HT-29 (cell line): ENCODE measurements at places on chromosomes 5 and 9.

DNA sequence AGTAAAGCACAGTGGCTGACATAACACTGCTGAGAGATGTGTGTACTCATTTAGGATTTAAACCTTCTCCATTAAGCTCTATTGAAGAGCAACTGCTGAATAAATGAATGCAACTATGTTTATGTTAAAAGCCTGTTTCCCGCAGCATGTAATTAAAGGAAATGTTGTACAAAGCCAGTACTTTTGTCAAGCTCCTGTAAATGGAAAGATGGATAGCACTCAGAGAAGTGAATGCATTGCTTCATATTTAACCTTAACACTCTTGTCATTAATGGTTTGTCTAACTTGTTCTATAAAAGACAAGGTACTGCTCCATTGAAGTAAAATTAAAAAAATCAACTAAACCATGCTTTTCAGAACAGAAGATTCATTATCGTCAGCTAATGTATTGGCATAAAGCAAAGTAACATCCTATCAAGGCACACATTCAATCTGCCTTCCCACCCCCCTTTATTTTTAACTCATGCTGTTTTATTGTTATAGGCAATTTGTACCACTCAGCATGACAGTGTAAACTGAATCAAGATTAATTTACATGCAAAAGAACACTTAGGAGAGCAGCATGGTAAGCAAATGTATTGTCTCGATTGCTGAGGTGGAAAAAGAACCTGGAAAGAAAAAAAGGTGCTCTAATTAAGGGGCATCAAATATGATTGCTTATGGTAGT is 240.9 kb upstream of the TBCA start:
- DNase-seq: no peak

DNA sequence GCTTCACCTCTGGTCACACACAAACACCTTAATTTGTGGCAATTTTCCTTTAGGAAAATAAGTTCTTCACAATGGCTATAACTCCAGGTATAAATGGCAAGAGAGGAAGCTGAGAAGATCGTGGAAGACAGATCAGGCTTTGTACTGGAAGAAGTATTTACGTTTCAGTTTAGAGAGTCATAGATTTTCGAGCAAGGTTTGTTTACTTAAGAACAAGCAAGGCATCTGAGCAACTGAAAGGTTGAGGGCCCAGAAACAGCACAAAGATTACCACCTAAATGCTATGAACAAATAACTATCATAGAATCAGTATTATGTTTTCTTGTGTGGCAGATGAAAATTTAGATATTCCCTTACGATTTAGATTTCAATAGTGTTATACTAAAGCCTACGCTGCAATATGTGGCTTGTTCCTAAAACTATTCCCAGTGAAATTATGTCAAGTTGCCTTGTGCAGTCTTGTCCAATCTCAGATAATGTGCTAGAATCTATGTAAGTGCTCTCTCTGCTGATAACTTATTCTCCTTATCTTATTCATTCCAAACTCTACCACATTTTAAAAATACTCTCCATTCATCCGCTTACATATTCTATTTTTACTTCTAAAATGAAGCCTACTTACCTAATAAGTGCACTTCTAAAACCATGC is 6.7 kb downstream of the SLCO4C1 start:
- DNase-seq: peak; percentile 5

- no peak for DNase-seq
These were observed 12.5 kb downstream of the CARD6 start for GRCh38 chr5:40853632-40854192.

- DNase-seq: no peak
These were observed 66.5 kb downstream of the LHX2 start for GRCh38 chr9:124077915-124078572.

DNA sequence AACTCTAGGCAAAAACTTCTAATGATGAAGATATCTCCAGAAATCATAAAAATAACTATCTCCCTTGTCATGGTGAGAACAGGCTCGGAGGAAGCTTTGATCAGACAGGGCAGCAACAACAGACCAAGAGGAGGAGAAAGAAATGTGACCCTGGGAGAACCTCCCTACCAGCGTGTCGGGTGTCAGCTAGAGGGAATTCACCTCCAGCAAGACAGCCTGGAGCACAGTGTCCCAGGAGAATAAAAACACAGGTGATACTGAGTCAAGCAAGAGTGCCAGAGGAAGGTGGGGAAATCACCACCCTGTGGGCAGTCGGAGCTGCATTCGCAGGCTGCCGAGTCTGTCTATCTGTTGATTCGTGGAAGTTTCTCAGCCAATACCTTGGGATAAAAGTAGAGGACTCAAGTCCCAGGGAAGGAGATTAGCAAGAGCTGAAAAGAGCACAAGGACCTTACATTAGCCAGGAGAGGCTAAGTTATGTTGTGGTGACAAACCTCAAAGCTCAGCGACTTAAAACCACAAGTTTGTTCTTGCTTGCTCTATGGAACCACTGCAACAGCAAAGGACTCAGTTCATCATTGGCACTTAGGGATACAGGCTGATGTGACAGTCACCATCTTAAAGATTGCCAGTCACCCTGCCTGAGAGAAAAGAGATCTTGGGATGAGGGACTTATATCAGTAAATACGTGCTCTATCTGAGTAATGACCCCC is 598.3 kb downstream of the CCDC171 start:
- no peak for DNase-seq

GRCh38 chr9:8036914-8037524 is 237.4 kb upstream of the DMAC1 start:
- no peak for DNase-seq

DNA sequence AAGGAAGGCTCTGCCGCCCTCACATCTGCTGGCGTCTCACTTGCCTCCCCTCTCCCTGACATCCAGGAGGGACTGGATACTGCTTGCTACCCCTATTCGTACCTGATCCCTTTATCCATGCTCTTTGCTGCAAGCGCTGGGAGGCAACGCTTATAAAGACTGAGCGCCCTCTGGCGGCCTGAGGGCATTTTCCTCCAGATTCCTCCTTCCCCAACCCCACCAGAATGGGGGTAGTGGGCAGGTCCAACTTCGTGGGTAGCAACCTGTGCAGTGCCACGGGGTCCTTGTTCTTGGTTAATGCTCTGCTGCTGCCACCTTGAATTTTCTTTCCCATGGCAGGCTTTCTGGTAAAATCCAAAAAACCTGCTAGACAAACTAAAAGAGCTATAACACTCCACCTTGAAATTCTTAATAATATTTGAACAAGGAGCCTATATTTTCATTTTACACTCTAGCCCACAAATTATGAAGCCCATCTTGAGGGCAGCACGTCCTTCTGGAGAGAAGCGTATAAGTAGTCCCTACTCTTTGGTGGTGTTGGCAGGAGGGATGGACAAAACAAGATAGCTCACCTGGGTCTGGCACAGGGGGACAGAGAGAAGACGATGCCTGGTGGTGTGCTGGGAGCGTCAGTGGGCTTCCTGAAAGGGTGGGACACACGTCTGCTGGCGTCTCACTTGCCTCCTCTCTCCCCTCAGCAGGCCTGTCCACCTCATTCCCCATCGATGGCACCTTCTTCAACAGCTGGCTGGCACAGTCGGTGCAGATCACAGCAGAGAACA is 52.5 kb downstream of the JADE2 start:
- peak; percentile 89 for DNase-seq

DNA sequence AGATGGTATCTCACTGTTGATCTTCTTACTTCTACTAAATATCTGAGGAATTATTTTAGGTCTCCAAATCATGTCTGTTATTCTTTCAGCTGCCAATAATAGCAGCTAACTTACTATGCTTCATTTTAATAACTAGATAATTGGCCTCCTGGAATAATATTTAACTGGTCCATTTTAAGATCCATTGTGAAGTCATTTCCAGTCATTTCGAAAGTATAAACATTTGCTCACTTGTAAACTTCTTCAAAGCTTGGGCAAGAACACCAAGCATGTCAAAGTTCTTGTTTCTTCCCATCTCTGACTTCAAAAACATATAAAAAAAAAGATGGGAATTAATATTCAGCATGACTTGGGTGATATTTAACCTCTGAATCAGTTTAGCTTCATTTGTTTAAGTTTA is 61.4 kb upstream of the MRPS30 start:
- DNase-seq: no peak

DNA sequence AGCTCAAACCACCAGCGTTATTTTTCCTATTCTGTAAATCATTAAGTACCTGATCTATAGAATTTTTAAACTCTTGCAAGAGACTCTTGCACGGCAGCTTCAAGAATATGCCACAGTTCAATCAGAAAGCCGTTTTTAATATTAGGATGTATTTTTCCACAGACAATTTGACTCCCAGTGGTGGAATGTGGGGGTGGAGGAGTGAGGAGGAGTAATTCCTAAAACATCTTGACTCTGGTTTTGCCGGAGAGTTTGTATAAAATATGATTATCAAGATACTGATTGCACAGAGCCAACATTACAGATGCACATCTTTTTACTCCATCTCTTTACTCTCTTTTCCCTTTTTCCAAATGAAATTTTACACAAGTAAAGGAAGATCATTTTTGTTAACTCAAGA is 288.3 kb downstream of the ENC1 start:
- no peak for DNase-seq

- no peak for DNase-seq
These were observed 121.7 kb downstream of the GIN1 start for GRCh38 chr5:102998224-102998623.

DNA sequence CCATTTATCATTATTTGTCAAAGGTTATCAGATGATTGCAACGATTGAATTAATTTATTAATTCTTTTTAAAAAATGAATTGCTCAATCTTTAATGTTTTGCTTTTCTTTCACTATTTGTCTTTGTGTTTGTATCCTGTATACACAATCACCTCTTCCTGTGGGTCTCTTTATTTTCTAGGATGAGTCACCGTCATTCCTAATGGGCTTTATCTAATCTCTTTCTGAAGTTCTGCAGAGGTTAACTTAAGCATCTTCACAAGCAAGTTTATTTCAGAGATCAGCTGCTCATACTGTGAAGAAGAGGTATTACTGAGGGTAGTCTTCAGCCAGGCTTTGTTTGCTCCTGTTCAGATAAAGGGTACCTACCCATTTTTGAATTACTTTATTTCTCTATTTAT is 323.9 kb downstream of the NNT start:
- DNase-seq: no peak
